Activated CD8-positive, alpha-beta T cell treated with anti-CD3 and anti-CD28 coated beads for 36 hours (primary cell): ENCODE measurements at places on chromosomes 2 and 18. TPM values are rescaled to one million over a fixed set of nuclear protein-coding genes. Genes with fewer than 3 reads are reported as not detected.

GRCh38 chr2:8575038-8575833 is 106.6 kb upstream of the ID2 start:
- H3K27me3 ChIP-seq: peaks cover 6% of the 10 kb centered on the region
- H3K27ac ChIP-seq: no peak overlapping the region
- no peaks in the 10 kb centered on the region for H3K36me3 ChIP-seq
- DNase-seq: peak; percentile 78

- no peaks in the 10 kb centered on the region for H3K4me1 ChIP-seq
- no peak for DNase-seq
- H3K27me3 ChIP-seq: no peaks in the 10 kb centered on the region
- no peaks in the 10 kb centered on the region for H3K36me3 ChIP-seq
- H3K4me3 ChIP-seq: no peak overlapping the region
Measured at GRCh38 chr18:76432274-76432755, 62.7 kb downstream of the ZNF516 start.

DNA sequence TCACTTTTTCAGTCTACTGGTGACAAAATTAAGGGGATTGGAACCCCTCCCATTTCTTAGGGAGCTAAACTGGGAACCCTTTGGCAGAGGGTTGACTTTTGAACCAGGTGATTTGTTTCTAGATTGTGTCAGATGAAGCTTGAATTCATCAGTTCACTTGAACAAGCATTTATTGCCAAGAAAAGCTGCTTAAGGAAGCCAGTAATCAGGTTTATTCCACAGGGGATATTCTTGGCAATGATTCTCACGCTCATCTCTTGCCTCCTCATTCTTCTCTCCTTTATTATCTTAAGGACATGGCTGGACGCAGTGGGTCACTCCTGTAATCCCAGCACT is 101.0 kb downstream of the ALPK2 start:
- H3K27ac ChIP-seq: no peak overlapping the region
- H3K27me3 ChIP-seq: peaks cover 21% of the 10 kb centered on the region
- no peak overlapping the region for H3K4me3 ChIP-seq
- peaks cover 2% of the 10 kb centered on the region for H3K36me3 ChIP-seq
- DNase-seq: no peak

- H3K4me3 ChIP-seq: no peak overlapping the region
- no peaks in the 10 kb centered on the region for H3K4me1 ChIP-seq
Measured at GRCh38 chr2:188524519-188525113, 232.9 kb downstream of the GULP1 start.

DNA sequence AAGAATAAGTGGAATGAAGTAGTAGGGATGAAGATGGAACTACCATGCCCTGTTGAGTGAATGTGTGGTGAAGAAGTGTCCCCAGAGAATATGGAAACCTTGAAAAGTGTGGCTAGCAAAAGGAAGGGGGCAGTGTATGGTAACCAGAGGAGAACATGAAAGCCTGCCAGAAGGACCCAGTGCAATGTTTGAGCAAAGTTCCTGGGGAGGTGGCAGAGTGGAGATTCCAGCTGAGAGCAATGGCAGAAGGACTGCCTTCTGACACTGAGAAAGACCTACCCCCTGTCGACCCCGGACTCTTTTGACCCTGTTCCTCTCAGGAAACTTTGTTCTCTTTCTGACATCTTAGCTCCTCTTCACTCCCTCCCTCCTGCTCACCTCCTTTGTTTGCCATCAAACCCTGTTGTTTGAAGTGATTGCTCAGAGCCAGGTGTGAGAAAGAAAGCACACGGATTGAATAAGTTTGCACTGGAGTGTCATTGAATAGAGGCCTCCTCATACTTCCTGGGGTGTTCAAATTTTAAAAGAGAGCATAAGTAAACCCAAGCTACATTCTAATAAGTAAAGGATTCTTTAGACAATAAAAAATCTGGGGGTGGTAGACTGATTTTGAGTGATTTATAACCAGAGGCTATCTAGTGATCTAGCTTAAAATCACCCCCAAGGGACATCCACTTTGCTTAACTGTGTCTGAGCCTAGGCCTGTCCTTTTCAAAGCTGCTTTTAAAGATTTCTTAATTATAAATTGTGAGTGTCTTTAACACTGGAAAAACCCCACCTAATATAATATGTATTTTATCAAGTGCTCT is 57.1 kb downstream of the TRIB2 start:
- no peak overlapping the region for H3K4me3 ChIP-seq
- H3K27ac ChIP-seq: no peak overlapping the region
- no peaks in the 10 kb centered on the region for H3K36me3 ChIP-seq
- H3K4me1 ChIP-seq: no peaks in the 10 kb centered on the region

- H3K4me1 ChIP-seq: peaks cover 6% of the 10 kb centered on the region
- no peaks in the 10 kb centered on the region for H3K36me3 ChIP-seq
- no peak overlapping the region for H3K27ac ChIP-seq
- peaks cover 9% of the 10 kb centered on the region for H3K27me3 ChIP-seq
- peak; percentile 36 for DNase-seq
Measured at GRCh38 chr18:48007955-48008701, 77.7 kb upstream of the SMAD2 start.

DNA sequence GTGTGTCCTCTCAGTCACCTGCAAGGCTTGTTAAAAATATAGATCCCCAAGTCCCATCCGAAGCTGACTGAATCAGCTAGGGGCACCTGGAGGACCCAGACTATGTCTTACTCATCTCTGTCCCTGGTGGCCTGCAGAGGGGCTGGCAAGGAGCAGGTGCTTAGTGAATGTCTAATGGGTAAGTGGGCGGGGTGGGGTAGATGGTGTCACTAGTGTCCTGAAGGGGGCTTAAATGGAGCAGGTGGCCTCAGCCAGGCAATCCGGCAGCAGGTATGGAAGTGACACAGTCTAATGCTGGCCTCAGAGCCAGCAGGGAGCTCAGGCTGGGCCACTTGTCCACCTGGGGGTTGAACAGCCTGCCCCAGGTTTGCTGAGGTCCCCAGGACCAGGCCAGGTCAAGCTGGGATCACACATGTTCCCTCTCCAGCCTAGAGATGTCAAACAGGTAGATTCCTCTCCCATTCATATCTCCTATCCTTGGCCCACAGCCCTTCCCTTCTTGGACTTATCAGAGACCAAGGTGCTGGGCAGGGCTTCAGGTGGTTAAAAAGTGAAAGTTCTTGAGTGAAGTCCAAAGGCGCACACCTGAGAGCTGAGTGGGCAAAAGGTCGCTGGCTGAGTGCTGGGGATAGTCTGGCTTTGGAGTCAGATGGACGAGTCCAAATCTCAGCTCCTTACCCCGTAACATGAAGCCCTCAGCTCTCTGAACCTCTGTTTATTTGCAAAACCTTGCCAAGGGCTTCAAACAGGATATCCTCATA is 1.7 kb downstream of the STEAP3 start:
- H3K36me3 ChIP-seq: no peaks in the 10 kb centered on the region
- peak; percentile 11 for DNase-seq
- H3K4me1 ChIP-seq: no peaks in the 10 kb centered on the region

DNA sequence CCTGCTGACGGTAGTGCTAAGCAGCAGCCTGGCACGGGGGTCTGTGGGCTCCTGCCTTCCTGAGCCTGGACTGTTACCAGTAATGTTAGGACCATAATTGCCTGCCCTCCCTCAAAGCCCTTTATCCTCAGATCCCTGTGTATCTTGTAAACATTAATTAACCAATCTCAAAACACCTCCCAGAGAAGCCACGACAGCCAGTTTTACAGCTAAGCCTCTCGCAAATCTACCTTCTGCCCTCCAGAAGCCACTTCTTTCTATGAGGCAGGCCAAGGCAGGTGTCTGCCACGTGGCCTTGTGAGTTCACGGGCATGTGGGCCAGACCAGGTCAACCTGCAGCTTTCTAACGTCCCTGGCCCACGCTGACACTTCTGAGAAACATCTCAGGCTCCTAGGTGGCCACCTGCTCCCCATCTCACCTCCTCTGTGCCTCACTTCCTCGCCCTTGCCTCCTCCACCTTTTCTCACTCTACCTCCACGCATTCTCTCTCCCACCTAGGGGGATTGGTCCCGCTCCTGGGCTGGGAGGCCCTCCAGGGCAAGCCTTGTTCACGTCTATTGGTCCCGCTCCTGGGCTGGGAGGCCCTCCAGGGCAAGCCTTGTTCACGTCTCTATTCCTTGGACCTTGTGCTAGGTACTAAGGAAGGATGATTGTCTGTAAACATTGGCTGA is 64.3 kb downstream of the EDAR start:
- no peak for DNase-seq
- H3K4me3 ChIP-seq: no peak overlapping the region
- no peaks in the 10 kb centered on the region for H3K36me3 ChIP-seq
- no peaks in the 10 kb centered on the region for H3K27me3 ChIP-seq

DNA sequence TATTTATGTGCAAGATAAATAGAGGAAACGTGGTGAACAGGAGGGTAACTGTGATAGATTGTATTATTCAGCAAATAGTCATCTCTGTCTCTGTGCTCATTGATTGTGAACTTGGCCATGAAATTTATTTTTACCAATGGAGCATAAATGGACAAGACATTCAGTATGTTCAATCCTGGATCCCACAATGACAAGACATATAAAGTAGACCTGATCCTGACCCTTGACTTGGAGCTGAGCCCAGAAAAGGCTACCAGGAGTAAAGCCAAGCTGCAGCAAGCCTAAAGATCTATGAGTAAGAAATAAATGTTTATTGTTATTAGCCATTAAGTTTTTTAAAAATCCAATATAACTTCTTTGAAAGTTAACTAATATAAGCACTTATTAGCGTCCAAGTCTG is 531.2 kb downstream of the PIK3C3 start:
- DNase-seq: no peak
- H3K27ac ChIP-seq: no peak overlapping the region
- no peaks in the 10 kb centered on the region for H3K36me3 ChIP-seq
- H3K4me3 ChIP-seq: no peak overlapping the region

The AP1S3 gene
- 5.7 TPM for total RNA-seq

The SLC11A1 gene
- total RNA-seq: 0.23 TPM
